Stimulated activated memory B cell treated with anti-CD40 and anti-IgM and Interleukin-4, amounts not matched to agents 10 μg/mL and 1 μg/mL and 100 μg/mL, for 72 hours (primary cell): ENCODE measurements at places on chromosomes 3 and 15.

DNA sequence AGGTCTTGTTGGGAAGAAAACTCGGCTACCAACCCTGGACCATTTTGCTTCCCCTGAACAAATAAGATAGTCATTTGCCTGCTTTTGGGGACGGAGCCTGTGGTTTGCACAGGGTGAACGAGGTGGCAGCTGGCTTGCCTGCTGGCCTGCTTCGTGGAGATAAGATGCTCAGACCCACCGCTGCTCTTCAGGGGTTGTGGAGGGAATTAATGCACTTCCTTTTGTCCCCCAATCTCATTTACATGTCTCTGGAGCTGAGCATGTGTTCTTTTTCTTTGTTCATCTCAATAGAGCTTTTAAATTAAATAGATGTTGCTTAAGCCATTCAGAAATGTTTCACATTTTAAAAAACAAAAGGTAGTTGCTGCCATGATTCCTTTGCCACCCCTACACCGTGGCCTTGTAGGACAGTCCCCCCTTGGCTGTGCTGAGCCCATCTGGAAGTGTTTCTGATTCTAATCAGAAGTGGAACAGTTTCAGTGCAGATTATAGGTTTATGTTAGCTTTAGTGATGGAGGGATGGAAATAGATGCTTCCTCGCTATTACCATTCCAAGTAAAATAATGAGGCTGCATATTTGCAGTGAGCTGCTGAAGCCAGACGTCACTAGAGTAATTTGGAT lies 25.6 kb downstream of the APBA2 start:
- no peak overlapping the region for H3K27ac ChIP-seq
- no peaks in the 10 kb centered on the region for H3K36me3 ChIP-seq
- ATAC-seq, result no peak
- no peaks in the 10 kb centered on the region for H3K4me1 ChIP-seq
- H3K4me3 ChIP-seq, result no peak overlapping the region
- no peaks in the 10 kb centered on the region for H3K27me3 ChIP-seq

DNA sequence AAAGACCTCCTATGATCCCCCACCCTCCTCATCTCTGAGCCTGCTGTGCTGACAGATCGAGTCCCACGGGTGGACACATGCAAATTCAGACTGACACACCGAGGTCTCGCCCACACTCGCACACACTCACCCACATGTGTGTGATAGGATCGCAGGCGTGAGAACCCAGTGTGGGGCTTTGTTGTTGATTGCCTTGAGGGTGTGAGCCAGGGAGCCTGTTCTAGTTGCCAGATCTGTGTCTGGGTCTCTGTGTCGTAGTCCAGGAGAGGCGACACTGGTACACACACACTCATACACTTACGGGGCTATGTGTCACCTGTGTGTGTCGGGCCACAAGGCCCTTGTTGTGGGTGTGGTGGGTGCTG lies 2.0 kb downstream of the EPHB3 start:
- ATAC-seq, result no peak
- H3K4me3 ChIP-seq, result no peak overlapping the region
- peaks cover 15% of the 10 kb centered on the region for H3K4me1 ChIP-seq
- H3K36me3 ChIP-seq, result no peaks in the 10 kb centered on the region

GRCh38 chr3:45715945-45716344 lies 26.7 kb downstream of the SACM1L start:
- H3K4me3 ChIP-seq, result no peak overlapping the region
- ATAC-seq, result no peak
- H3K4me1 ChIP-seq, result peaks cover 7% of the 10 kb centered on the region
- no peak overlapping the region for H3K27ac ChIP-seq
- H3K36me3 ChIP-seq, result peaks cover 56% of the 10 kb centered on the region

DNA sequence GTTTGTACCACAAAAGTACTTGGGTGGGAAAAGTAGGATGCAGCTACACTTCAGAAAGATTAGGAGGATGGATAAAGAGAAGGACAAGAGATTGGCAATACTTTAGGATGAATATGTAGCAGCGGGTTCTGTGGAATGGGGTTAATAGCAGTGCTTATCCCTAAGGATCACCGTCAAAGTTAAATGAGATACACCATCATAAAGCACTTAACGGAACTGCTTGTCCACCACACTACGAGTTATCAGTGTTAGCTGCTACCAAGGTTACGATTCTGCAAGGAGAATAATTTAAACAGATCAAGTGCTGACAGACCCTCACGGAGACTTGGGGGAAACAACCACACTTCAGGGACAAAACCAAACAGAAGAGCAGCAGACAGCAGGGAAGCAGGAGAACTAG lies 963 bp downstream of the SHQ1 start:
- H3K27ac ChIP-seq, result peak overlapping the region; percentile 74
- peak overlapping the region; percentile 92 for H3K4me3 ChIP-seq
- peaks cover 45% of the 10 kb centered on the region for H3K4me1 ChIP-seq
- H3K27me3 ChIP-seq, result no peaks in the 10 kb centered on the region
- ATAC-seq, result no peak
- H3K36me3 ChIP-seq, result peaks cover 15% of the 10 kb centered on the region

DNA sequence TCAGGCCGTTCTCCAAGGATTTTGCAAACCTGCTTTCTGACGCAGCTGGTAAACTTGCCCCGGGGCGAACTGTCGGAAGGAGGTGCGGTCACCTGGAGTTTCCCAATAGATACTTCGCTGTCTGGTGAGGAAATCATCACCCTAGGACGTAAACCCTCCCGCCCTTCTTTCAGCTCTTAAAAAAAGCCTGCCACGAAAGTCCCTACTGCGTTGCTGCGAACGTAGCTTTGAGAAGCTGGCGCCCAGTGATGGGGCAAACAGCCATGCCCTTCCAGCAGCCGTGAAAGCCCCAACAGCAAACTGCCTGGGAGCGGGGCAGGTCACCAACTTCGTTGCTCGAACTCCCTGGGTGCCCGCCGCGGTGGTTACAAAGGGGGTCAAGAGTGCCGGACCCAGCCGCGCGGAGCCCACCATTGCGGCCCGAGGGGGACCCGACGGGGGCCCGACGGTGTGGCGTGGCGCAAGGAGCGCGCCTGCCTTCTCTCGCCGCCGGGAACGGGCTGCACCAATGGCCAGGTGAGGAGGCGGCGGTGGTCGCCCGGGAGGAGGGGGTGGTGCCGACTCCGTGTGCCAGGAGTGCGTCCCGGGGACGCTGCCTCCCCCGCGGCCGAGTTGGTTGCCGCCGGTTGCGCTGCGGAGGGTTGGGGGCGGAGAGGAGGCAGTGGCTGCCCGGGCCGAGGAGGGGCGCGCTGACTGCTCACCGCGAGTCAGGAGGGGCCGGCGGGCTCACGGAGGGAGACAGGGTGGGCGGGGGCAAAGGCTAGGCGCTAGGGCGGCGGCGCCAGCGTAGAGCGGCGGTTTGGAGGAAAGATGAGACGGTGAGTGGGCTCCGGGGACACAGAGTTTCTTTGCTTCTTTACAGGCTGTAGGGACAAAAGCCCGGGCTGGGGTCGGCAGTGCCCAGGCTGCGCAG lies at the start of gene PHLDB2:
TSS of gene PHLDB2 (plus strand) at position 205 of the 913 bp plus-strand sequence. CDS start 24,813 bp downstream, outside the sequence.
- H3K27ac ChIP-seq, result peak within 1 kb of the TSS; percentile 55
- H3K36me3 ChIP-seq, result no peaks in the 10 kb centered on the region
- H3K27me3 ChIP-seq, result peaks cover 30% of the 10 kb centered on the region
- H3K4me3 ChIP-seq, result peak within 1 kb of the TSS; percentile 82
- peak; percentile 74 for ATAC-seq
- H3K4me1 ChIP-seq, result peaks cover 21% of the 10 kb centered on the region
